ENCODE measurements at places on chromosomes 6 and 20. TPM values are rescaled to one million over a fixed set of nuclear protein-coding genes. Genes with fewer than 3 reads are reported as not detected.
A peak's percentile ranks its signal among the peaks of the same experiment; 100 is the strongest.

- DNase-seq = peak; percentile 47
Observed at GRCh38 chr6:14275493-14275851, 157.9 kb downstream of the CD83 start.

GRCh38 chr6:42389736-42390135, 62.0 kb downstream of the TRERF1 start:
- DNase-seq = no peak

The TREM1 gene
- 18.4 TPM for polyA plus RNA-seq

The FAM8A1 gene
- polyA plus RNA-seq = 9.1 TPM

The CCN2 gene
- 65.6 TPM for polyA plus RNA-seq

GRCh38 chr6:15761045-15761502, 98.2 kb upstream of the DTNBP1 start:
- DNase-seq = no peak

The RIPOR3 gene
- polyA plus RNA-seq = 3.0 TPM

- DNase-seq = no peak
Observed at GRCh38 chr6:83792846-83793245, 60.3 kb upstream of the RIPPLY2 start.

The SYCP2 gene
- 0.71 TPM for polyA plus RNA-seq

GRCh38 chr6:71420095-71420692, 131.6 kb downstream of the OGFRL1 start:
- DNase-seq = peak; percentile 83

DNA sequence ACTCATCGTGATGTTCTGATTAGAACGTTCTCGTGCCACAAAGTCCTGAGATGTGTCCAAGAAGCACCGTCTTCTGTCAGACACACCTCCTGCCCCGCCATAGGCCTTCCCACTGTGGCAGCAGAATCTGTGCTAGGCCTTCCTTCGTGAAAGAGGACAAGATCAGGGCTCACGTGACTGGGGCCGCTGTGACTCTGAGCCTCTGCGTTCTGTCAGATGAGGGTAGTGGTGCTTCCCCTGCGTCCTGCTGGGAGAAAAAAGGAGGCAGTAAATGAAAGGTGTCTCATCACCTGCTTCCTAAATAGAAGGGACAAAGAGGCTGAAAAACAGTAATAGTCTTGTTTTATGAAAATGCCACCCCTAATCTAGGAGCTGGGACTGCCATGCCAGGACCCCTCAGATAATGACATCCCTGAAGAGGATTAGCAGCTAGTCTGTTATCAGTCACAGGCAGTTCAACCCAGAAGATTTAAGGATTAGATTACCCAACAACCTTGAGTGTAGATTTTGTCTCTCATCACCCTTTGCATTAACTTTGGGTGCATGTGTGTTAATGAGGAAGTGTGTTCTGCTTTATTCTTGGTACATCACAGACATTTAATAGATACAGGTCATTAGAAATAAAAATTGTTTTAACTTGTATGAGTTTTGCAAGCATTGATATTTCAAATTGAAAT, 4.1 kb downstream of the DNAJC5 start:
- DNase-seq = no peak

The RIPPLY2 gene
- not detected for polyA plus RNA-seq
